H4 (cell line): ENCODE measurements at places on chromosomes 4 and X.

- no peak for DNase-seq
These were observed 300.1 kb downstream of the NAF1 start for GRCh38 chr4:162866565-162866964.

DNA sequence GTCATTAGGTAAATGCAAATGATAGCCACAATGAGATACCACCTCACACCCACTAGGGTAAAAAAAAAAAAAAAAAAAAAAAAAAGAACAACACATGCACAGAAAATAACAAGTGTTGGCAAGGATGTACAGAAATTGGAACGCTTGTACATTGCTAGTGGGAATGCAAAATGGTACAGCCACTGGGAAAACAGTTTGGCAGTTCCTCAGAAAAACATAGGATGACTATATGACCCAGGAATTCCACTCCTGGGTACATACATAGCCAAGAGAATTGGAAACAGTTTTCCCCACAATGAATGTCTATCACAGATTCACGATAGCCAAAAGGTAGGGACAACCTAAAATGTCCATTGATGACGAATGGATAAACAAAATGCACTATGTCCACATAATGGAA, 161.3 kb upstream of the MAMLD1 start:
- no peak for DNase-seq

GRCh38 chr4:174847801-174848427, 18.9 kb upstream of the GLRA3 start:
- no peak for DNase-seq

GRCh38 chr4:7187691-7188090, 4.6 kb upstream of the SORCS2 start:
- no peak for DNase-seq

DNA sequence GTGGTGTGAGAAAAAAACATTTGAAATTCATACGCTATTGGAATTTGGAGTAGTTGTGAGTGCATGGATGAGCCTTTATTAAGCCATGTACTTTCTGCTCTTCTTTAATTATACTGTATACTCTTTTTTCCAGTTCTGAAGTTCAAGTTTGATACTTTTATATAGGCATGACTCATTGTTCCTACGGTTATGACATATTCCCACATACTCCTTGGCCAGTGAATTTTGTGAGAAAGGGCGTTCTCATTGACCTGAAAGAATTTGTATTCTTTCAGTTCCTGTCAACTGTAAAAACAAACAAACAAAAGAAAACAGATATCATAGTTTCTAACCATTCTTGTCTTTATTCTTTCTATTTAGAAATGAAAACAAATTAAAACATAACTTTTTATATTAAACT, 407.3 kb downstream of the MAPK10 start:
- peak; percentile 34 for DNase-seq

GRCh38 chr4:47531241-47531953, 46.3 kb downstream of the ATP10D start:
- DNase-seq, result peak; percentile 92

DNA sequence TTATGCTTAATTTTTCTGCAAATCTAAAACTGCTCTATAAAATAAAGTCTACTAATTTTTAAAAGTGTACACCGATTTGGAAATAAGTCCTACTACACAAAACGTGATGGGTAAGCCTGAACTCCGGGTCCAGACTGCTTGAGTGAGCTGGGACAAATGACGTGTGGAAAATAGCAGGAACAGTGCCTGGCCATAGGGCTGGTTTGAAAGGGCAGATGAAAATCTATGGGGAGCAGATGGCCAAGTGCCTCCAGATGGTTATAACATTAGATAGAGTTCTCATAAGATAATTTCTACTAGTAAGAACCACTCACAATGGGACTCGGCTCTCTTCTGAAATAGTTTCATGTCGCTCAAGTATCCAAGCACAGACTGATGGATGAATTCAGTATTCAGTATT, 52.5 kb downstream of the F11 start:
- DNase-seq, result no peak

DNA sequence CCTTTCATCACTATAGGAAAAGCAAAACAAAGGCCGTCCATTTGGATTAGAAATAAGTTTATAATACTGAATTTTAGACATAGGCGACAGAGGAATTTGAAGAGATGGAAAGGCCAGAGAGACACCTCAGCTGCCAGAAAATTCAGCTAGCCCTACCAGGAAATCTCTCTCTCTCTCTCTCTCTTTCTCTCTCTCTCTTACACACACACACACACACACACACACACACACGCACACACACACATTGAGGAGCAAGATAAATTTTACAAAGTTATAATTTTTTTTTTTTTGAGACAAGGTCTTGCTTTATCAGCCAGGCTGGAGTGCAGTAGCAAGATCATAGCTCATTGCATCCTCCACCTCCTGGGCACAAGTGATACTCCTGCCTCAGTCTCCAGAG, 1.4 kb downstream of the XK start:
- DNase-seq, result no peak

DNA sequence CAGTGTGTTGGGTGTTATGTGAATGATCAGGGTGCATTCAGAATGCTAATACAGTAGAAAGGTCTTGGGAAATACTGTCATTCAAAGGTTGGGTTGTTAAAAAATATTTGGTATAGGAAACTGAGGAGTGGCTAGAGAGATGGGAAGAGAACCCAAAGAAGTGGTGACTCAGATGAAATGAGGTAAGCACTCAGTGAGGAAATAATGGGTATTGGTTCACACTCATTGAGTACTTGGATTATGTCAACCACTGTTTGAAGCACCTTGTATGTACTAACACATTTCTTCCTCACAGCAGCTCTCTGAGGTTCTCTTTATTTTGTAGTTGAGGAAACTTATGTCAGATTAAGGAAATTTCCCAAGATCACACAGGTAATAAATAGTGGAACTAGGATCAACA, 40.8 kb upstream of the NUDT6 start:
- no peak for DNase-seq

DNA sequence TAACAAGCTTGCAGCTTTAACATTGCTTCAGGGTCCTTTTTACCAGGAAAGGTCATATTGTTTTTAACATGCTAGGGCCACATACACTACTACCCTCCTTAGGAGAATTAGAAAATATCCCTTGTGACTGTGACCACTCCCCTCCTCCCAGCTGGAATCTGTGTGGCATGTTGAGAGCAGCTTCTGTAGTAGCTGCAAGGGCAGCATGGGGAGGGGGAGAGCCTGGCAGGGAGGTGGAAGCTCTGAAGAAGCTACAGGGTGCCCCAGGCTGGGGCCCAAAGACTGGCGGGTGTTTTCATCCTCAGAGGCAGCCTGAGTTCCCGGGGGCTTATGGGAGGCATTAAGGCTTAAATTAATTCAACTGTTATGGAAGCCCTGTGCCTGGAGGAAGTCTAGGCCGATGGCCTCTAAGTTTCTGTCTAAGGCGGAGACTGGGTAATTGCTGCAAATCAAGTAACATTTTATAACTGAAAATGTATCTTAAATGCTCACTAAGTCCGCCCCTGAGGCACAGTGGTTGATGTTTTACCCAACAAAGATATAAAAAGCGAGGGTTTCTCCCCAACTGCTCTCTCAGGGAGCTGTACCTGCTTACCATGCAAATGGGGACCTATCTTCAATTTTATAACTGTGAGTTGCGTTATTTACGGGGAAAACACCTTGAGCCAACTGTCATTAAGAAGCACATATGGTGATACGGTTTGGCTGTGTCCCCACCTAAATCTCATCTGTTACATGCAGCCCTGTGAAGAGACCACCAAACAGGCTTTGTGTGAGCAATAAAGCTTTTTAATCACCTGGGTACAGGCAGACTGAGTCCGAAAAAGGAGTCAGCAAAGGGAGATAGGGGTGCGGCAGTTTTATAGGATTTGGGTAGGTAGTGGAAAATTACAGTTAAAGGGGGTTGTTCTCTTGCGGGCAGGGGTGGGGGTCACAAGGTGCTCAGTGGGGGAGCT, 37.4 kb upstream of the STS start:
- DNase-seq, result no peak

GRCh38 chr4:110586131-110586850, 36.6 kb downstream of the PITX2 start:
- DNase-seq, result peak; percentile 71

DNA sequence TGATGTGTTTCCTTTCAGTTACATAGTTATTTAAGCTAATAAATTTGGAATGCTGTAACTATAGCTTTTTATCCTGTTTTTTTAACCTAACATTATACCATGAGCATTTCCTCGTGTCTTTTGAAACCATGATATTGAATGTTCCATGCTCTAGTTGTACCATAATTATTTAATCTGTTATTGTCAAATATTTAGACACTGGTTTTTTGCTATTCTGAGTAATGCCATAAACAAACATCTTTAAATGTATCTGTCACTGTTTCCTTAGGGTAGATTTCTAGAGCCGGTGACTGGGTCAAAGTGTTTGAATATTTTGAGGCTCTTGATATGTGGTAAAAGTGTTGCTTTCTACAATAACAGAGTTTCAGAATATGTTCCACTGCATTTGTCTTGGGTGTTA, 5.4 kb downstream of the IGBP1 start:
- no peak for DNase-seq

GRCh38 chrX:120559804-120560203, 958 bp downstream of the CUL4B start:
- no peak for DNase-seq

GRCh38 chr4:76562836-76563453, 127.9 kb downstream of the SHROOM3 start:
- DNase-seq, result no peak

GRCh38 chrX:45233531-45233930, 32.9 kb upstream of the DIPK2B start:
- DNase-seq, result no peak

DNA sequence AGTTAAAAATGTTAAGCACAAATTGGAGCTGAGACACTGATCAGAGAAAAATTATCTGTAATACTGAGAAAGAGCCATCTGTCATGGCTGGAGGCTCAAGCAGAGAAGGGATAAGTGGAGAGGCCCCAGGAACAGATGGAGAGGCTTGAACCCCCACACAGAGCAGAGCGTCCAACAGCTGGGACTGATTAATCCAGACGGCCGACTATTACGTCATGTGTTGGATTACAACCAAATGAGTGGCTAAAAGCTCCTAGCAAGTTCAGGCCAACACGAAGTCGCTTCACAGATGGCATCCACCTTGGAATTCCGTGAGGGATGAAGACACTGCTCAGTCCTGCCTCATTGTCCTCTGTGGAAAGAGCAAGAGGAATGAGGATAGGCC, 57.7 kb upstream of the ATXN3L start:
- peak; percentile 84 for DNase-seq

GRCh38 chrX:106862972-106863688, 40.0 kb downstream of the RIPPLY1 start:
- DNase-seq, result peak; percentile 24

DNA sequence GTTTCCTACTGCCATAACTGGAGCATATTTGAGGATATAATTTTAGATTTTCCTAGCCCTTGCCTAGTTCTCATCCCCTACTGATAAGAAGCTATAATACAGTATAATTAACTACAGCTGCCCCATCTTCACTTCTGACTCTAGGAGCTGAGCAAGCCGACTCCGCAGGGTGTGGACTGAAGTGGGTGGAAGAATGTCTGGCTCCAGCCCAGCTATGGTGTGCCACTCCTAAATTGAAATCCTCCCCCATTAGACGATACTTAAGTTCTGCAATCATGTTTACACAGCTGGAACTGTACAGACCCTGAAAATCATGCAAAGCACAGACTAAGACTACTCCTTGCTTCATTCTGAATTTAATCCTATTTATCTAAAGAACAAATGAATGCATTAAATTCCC, 93.1 kb downstream of the PCDH19 start:
- DNase-seq, result no peak

DNA sequence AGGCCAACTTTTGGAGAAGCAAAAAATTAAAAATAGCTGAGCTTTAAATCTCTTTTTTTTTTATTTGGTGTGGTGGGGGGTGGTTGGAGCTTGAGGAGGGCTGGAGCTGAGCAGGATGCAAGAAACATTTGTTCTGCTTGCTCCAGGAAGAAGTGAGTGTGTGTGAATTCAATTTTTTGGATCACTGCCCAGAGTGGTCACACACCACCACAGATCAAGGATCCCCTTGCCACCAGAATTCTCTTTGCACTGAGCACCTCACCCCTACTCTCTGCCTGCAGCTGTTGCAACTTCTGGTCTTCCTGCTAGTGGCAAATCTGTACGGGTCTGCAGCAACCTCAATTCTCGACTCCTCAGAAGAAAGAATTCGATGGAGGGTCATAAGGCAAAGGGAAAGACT, 19.9 kb upstream of the PLP1 start:
- DNase-seq, result no peak

DNA sequence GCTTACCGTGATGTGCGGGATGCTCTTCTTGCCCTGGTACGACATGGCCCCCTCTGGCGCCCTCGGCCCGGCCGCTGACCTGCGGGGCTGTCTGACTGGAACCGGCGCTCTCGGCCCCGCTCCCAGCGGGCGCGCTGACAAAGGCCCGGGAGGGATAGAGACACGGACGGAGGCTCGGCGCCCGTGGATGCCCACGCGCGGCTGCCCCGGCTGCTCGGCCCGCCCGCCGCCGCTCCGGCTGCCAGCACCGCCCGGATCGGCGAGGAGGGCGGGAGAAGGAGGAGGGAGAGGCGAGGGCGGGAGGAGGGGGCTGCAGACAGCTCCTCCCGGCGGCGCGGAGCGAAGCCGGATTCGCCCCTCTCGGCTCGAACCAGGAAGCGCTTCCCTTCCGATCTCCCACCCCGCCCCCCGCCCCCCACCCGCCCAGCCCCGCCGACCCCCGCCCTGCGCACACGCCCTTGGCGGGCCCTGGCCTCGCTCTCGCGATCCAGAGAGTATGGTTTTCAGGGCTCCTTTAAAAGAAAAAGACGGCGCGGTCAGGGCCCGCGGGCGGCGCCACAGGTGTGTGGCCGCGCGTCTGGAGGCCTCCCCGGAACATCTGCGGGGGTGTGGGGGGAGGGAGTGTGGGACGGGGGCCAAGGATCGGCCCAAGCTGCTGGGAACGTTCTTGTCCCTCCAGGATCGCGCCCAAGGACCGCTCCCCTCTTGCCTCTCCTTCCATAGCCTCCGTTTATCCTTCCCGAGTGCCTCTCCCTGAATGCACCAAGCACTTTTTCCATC, 4.5 kb downstream of the CRMP1 start:
- DNase-seq, result peak; percentile 44

- no peak for DNase-seq
These were observed 3.3 kb upstream of the GASK1B start for GRCh38 chr4:158176108-158176507.

GRCh38 chr4:6983544-6984142, 59.5 kb upstream of the TADA2B start:
- no peak for DNase-seq

GRCh38 chrX:28966331-28966730, 379.1 kb downstream of the IL1RAPL1 start:
- peak; percentile 5 for DNase-seq

- DNase-seq, result no peak
These were observed 129.2 kb upstream of the PAK3 start for GRCh38 chrX:110966839-110967238.

GRCh38 chr4:101792056-101792590, 1.6 kb downstream of the BANK1 start:
- no peak for DNase-seq

- no peak for DNase-seq
These were observed 127.5 kb upstream of the NRK start for GRCh38 chrX:105694839-105695238.

GRCh38 chr4:5666741-5667140, 41.6 kb downstream of the EVC2 start:
- DNase-seq, result no peak
